Midbrain (tissue), 1 donor: ENCODE measurements at places on chromosomes 5 and 9.

GRCh38 chr5:132791026-132791425, 14.0 kb upstream of the SEPTIN8 start:
- DNase-seq = no peak

DNA sequence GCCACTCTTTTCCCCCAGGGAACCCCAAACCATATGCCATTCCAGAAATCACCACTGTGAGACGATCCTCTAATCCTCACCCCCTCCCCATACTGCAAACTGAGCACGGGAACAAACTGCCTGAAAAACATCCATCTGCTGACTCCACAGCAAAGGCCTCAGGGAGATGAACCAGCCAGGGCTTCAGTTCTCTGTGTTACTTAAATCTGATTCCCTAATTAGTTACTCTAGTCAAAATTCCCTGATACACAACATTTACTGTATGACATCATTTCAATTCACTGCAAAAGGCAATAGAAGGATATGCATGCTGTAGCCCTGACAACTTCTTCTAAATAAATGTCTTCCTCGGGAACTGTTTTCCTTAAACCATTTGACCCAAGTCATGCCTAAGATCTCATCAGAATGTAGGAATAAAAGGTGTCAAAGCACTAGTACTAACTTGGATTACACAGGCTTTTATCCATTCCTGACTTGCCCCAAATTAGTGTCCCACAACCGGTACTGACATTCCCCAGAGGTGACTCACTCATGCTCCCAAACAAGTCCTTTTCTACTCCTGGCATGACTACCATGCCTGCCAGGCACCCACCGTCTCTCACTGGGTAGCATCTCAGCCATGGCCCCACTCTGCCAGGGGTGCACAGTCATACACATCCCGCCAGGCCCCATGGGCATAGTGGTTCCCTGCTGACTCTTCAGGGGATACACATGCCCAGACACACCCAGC, 35.0 kb downstream of the MTX3 start:
- no peak for DNase-seq

GRCh38 chr9:35518225-35518821, 28.4 kb downstream of the RUSC2 start:
- no peak for DNase-seq

DNA sequence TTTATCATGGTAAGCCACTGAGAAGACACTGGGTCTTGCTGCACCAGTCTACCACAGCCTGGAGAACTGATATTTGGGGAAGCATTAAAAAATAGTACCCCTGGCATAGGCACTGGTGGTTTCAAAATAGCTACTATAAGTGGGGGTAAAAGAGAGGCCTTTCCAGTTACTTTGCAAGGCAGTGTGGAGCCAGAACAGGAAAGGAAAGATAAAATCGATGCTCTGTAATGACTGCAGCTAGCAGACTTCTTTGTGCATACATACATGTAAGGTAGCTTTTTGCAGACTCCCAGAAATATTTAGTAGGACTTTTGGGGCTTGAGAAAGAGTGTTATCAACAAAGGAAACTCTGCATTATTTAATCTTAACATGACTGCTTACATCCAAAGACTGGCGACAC, 31.3 kb upstream of the ALDOB start:
- DNase-seq = no peak

DNA sequence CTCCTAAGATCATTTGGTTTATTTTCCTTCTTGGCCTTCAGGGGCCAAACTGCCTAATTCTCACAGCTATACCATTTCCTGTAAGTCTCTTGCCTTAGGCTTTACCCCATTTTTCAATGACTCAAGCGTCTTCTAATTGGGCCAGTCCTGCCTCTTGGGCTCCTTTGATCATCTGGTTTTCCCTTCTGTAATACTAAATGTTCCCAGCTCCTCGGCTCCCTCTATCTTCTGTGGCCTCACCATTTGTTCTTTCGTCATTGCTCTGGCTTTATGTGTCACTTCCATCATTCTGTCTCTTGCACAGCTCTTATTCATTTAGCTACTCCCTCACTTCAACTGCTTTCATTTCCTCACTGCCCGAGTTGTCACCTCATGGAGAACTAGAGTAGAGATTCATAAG, 14.5 kb upstream of the SPINK7 start:
- no peak for DNase-seq

- DNase-seq = no peak
Measured at GRCh38 chr5:122919969-122920368, 74.6 kb downstream of the SNX24 start.

- DNase-seq = no peak
Measured at GRCh38 chr5:154049636-154050035, 10.9 kb downstream of the MFAP3 start.

- no peak for DNase-seq
Measured at GRCh38 chr5:80877592-80877991, 82.6 kb upstream of the RASGRF2 start.
